ENCODE measurements at places on chromosomes 5 and 9.

DNA sequence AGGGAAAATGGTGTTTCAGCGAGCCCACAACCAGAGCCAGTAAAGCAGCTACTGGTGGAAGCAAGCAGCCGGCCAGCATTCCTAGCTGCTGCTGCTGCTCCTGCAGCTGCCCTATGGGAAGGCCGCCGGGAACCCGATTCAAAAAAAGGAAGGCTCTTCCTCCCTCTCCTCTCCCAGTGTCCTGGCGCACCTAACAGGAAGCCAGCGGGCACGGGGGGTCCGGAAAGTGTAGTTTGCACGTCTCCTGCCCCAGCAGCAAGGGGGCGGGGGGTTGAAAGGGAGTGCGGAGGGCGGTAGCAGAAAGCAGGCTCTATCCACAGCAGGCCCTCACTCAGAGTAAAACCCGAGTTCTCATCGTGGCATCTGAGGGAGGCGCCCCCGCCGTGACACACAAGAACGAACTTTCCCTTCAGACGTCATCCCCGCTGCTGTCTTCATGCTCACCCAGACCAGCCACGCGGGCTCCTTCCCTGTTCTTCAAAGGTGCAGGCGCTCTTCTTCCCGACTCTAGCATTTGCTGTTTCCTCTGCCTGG lies 16.5 kb downstream of the GRXCR2 start:
- DNase-seq = peak; percentile 62

DNA sequence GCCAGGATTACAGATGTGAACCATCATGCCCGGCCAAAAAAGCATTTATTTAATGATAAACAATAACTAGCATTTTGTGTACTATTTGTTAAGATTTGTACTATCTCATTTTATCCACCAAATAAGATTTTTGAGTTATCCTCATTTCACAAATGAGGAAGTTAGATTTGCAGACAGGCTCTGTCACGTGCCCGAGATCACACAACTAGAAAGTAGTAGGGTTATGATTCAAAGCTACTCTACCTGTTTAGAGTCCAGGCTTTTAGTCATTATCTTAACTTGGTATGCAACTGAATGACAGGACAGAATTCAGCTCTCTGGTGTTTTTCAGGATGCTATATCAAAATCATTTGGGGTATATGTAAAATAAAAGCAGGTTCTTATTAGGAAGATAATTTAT lies 20.5 kb downstream of the RANBP17 start:
- DNase-seq = no peak

- DNase-seq = no peak
These were observed 338.5 kb downstream of the PLK2 start for GRCh38 chr5:58121391-58121790.

GRCh38 chr5:131379723-131380122 lies 115.9 kb downstream of the CDC42SE2 start:
- DNase-seq = peak; percentile 13

DNA sequence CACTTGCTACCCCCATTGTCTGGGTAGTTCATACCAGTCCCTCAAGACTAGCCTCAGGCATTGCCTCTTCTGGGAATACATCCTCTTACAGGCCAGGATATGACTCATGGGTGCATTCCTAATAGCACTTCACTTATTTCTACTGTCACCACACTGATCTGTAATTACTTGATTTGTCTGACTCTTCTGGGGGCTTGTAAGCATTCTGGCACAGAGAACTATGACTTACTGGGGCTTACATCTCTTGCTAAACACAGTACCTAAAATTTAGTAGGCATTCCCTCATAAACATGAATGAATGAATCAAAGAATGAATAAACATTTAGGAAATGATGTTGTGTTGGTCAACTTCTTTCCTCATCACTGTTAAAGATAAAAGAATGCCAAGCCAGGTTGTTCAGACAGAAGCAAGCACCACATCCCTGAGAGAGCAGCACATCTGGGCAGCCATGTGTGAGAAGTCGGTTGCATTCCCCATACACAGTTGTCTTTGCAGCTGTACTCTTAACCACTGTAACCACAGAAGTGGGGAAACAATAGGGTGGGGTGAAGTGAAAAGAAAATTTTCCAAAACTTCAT lies 27.6 kb downstream of the IL7R start:
- peak; percentile 95 for DNase-seq

DNA sequence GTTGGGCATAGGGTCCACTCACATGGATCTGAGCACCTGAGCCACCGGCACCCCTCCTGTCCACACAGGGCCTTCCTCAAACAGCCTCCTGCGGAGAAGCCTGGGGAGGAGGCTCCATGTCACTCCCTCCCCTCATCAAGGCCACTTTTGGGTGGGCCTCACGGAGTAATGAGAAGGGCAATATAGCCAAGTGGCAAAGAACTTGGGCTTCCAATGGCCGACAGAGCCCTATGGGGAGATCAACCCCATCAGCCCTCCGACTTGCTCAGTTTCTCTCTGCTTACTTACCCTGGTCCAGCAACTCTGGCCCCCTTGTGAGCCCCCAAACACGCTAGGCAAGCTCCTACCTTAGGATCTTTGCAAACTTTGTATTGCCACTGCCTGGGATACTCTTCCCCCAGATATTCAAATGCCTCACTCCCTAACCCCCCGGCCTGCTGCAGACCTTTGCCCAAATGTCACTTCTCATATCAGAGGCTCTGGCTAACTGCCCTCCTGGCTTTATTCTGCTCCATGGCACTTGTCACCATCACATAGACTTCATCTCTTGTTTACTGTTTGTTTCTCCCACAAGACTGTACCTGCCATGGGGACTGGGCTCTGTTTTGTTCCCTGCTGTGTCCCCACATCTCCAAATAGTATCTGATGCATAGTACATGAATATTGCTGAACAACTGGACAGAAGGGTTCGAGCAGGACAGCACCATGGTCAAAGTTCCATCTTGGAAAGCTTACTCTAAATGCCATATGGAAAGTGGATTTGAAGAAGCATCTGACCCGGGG lies 220.8 kb downstream of the FSTL4 start:
- no peak for DNase-seq

DNA sequence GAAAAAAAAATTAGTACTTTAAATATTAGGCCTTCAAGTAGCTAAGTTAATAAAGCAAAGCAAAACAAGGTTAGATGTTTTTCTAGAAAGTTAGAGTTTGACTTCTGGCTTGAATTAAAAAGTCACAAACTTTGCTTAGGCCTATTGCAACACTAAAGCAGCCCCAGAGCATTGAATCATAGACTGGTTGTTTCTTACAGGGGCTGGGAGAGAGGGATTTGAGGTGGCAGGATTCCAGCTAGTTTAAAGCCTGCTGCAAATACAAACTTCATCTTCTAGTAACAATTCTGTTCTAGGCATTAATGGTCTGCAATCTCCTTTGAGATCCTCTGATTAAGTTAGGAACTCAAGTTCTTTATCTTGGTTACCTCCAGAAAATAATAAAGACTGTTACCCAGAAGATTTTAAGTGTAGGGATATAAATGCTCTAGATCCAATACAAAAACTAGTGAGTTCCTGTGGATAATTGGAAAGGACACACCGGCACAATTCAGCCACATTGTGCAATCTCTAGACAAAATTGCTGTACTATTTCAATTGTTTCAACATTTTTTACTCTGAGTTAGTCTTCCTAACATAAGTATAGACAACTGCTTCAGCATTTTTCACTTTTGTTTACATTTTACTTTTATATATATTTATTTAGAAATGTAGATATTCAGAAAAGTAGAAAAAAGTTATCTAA lies 12.6 kb downstream of the OR13C5 start:
- peak; percentile 94 for DNase-seq

- DNase-seq = no peak
These were observed 460 bp upstream of the ACO1 start for GRCh38 chr9:32384002-32384363.

GRCh38 chr5:56507351-56507930 lies 274.3 kb upstream of the ANKRD55 start:
- no peak for DNase-seq

- DNase-seq = peak; percentile 72
These were observed 16.9 kb downstream of the DNAJC18 start for GRCh38 chr5:139422307-139422893.

- DNase-seq = no peak
These were observed 267.9 kb downstream of the CDK5RAP2 start for GRCh38 chr9:120312031-120312430.

- no peak for DNase-seq
These were observed 65.0 kb downstream of the FGF18 start for GRCh38 chr5:171484460-171484899.

GRCh38 chr9:121261107-121261460 lies 6.9 kb upstream of the GSN start:
- peak; percentile 37 for DNase-seq

DNA sequence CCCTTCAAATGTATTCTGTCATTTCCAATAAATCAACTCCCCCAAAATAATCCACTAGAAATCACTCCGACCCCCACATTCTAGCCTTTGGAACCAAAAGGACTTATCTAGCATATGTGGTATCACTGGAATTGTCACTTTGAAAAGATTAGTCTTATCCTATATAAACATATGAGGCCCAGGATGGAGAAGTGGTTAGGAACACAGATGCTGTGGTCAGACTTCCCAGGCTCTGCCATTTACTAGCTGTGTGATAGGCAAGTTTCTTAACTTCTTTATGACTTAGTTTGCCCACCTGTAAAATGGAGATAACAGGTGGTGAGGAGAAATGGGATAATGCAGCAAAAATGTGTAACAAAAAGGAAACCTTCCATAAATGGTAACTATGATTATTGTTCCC lies 62.0 kb upstream of the GLRX start:
- no peak for DNase-seq

GRCh38 chr5:92147798-92148197 lies 764.7 kb upstream of the ARRDC3 start:
- no peak for DNase-seq

GRCh38 chr9:5186416-5187169 lies 1.2 kb upstream of the INSL6 start:
- peak; percentile 61 for DNase-seq

- no peak for DNase-seq
These were observed 243.6 kb downstream of the FANCC start for GRCh38 chr9:95073918-95074317.

DNA sequence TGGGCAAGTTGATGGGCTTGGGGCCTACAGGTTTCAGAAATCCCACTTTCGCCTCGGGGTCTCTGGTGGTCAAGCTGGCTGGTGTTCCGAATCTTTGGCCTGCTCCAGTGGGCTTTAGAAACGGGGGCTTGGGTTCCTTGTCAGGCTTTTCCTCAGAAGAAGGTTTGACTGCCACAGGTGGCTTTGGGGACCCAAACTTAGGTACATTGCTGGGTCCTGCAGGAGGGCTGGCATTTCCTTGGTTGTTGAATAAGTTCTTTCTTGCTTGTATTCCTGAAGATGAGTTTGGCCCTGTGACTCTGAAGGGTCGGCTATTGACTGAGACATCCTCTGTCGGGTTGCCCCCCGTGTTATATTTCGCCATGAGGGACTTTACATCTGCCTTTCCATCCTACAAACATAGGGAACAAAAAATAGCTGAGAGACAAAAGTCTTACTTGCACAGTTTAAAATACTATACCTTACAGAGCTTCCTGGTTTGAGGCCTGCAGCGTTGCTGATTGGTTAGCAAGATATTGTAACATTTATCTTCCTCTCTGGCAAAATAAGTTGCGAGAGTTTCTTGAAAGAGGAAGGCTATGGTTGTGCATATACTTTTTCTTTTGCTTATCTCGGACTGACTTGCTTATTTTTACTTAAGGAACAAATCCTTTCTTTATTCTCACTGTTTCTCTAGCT lies 16.6 kb downstream of the FYB1 start:
- no peak for DNase-seq

- no peak for DNase-seq
These were observed 215.0 kb downstream of the SEMA6A start for GRCh38 chr5:116359592-116359991.

GRCh38 chr9:114611516-114612271 lies 603 bp downstream of the TMEM268 start:
- DNase-seq = peak; percentile 84

- no peak for DNase-seq
These were observed 372.7 kb upstream of the PTGER4 start for GRCh38 chr5:40306869-40307487.

- DNase-seq = peak; percentile 90
These were observed 18.5 kb upstream of the SNX2 start for GRCh38 chr5:122756264-122756911.

DNA sequence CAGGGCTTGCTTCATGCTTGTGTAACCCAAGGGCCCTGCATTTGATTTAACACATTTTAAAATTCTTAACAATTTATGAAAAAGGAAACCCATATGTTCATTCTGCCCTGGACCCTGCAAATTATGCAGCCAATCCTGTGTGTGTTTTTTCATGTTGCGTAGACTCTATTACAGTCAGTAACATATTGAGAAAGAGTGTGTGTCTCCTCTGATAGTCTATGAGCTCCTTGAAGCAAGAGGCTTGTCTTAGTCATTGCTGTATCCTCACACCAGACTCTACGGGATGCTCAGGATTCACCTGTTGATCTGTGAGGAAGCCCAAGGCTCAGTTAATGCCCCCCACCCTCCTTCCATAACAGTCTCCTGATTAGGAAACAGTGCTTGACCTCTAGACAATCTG lies 177.3 kb upstream of the DMAC1 start:
- DNase-seq = no peak

- no peak for DNase-seq
These were observed 143.4 kb downstream of the PALM2AKAP2 start for GRCh38 chr9:109923471-109923760.

GRCh38 chr9:76289042-76289441 lies 105.2 kb downstream of the RFK start:
- DNase-seq = no peak

GRCh38 chr5:312845-313244 lies 8.7 kb upstream of the AHRR start:
- no peak for DNase-seq

DNA sequence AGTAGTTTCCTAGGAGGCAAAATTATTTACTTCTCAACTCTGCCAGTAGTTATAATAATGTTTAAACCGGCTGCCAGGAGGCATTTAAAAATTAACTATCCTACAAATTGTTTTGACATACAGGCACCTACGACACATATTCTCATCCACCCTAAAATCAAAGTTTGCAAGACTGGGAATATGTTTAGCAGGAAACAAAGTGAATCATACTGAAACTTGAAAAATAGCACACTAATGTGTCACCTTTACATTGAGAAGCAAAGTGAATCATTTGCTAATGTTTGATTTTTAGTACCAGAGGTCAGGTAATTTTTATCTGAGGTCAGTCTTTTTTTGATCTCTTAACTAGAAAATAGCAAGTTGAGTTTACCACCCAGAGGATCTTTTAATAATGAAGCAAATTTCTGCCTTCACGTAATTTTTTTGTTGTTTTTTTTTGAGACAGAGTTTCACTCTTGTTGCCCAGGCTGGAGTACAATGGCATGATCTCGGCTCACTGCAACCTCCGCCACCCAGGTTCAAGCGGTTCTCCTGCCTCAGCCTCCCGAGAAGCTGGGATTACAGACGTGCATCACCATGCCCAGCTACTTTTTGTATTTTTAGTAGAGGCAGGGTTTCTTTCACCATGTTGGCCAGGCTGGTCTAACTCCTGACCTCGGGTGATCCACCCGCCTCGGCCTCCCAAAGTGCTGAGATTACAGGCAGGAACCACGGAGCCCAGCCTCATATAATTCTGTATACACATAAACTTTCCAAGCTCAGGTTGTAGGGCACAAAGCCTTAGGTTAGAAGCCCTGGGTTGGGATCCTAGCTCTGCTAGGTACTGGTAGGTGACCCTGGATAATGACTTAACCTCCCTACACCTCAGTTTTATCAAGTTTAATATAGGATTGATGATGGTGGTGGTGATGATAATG lies 124.3 kb downstream of the UGCG start:
- peak; percentile 68 for DNase-seq

GRCh38 chr5:142151436-142152383 lies 43.1 kb downstream of the NDFIP1 start:
- DNase-seq = peak; percentile 75

GRCh38 chr9:27586304-27586703 lies 13.0 kb upstream of the C9orf72 start:
- DNase-seq = no peak

All from fibroblast of upper back skin (primary cell).